DMS 273 treated with DMSO at 0.1 percent for 48 hours (cell line): ENCODE measurements at places on chromosomes 1 and 21.

DNA sequence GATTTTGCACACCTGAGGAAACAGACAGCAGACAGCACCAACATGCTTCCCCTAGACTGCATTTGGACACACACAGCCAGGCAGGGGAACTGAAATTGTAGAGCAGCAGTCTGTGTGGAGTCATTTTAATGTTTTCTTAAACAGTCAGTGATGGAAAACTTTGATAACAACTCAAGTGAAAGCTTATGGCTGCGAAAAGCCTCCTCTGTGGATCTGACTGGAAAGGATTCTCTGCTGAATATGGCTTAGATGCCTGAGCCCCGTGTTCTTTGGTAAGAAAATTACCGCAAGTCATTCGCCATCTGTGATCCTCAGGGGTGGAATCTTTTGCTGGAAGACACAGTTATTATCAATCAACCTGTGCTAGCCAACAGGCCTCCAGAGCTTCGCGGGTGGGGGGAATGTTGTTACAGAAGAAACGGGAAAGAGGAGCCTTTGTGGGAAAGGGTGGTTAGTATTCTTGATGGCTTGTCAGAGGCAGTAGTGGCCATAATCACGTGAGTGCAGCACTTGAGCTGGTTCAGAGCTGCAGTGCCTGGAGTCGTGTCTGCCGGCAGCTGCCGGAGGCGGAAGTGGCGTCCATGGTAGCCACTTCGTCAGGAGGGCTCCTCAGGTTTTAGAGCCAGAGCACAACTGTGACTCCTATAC lies 204.7 kb downstream of the ST6GALNAC3 start:
- DNase-seq: no peak

GRCh38 chr1:218525031-218525430 lies 179.9 kb downstream of the TGFB2 start:
- DNase-seq: no peak

DNA sequence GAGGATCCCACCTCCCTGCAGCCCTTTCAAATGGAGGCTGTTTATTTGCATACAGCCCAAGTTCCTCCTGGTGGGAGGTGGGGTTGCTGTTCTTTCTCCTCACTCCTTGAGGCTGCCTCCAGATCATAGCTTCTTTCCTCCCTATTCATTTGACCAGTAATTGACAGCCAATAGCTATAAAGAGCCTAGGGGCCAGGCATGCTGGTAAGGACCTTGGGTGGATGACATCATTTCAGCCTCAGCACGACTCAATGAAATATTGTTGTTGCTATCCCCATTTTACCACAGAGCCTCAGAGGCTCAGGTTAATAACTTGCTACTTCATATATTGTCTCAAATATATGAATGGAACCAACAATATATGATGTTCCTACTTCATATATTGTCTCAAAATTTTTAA lies 31.1 kb downstream of the ZSCAN20 start:
- no peak for DNase-seq

DNA sequence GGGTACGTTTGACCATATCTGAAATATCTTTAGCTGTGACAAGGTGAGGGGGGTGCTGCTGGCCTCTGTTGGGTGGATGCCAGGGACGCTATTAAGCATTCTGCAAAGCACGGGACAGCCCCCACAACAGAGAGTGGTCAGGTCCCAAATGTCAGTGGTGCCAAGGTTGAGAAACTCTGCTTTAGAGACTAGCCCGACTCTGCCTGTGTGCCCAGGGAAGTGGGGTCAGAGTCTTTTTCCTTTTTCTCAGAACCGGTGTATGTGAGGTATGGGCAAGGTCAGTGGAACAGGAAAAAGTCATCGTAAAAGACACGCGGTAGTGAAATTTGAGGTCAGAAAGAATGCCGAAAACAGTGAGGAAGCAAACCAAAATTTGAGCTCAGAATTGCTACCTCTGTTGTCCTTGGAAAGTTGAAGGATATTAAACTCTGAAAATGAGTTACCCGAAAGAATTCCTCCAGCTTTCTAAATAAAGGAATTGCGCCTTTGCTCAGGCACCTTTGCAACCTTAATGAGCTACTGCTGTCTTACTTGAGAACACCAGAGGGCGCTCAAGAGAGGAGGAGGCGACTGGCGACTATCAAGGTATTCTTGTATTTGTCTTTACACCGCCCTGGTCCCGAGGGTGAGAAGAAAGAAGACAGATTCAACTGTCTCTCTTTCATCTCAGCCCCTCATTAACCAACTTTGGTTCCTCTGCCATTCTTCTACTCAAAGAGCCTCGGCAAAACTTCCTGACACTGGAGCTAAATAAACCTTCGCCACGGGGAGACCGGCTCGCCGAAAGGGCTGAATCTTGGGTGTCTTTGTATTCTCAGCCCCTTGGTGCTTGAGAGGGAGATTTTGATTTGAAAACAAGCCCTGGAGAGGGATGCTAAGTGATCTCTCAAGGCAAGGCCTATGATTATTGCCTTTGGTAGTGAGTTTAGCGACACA lies 85.4 kb upstream of the OLIG2 start:
- DNase-seq: no peak

- DNase-seq: peak; percentile 57
These were observed 20.9 kb downstream of the SLC1A7 start for GRCh38 chr1:53121319-53122172.

DNA sequence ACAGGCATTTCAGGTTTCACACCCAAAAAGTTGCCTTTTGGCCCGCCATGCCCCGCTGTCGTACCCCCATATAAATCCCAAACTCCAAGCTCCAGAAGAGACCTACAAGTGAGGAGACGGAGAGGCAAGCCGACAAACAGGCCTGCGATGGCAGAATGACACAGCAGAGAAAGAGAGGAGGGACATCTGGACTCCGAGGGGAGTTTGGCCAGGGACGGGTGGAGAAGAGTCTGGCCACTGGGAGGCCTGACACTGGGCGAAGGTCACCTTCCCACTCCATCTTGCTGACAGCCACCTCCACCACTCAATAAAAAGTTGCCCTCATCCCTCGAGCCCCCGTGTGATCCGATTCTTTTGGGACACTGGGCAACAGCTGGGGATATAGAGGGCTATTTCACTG lies 1.9 kb upstream of the CFH start:
- DNase-seq: no peak

- DNase-seq: no peak
These were observed 49.1 kb downstream of the DSCAM start for GRCh38 chr21:40797891-40798290.

DNA sequence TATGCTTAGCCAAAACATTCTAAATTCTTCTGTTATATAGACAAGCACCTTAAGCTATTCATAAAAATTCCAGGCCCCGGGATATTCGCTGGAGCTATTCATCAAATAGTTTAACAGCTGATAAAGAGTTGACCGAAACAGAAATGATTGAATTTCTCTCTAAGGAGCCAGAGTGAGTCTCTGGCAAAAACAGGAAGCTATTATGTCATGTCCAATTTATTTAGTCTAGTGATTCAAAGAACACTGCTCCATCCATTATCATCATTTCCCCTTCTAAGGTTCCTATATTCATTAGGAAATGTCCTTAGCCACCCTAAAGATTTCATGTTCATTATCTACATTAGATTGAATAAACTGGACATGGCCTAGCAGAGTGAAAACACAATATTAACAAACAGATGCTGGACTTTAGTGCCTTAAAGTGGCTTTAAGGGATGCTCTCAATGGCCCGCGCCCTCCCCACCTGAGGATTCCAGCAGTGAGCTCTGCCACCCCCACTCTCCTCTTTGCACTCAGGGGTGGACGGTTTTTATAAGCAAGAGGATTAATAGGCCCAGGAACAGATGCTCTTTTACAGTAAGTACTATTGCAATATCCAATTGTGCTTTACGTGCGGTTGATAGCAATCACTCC lies 122.1 kb upstream of the RGS1 start:
- DNase-seq: no peak

GRCh38 chr1:4171480-4172450 lies 271.7 kb upstream of the C1orf174 start:
- no peak for DNase-seq

- peak; percentile 0 for DNase-seq
These were observed 24.4 kb upstream of the CLDN14 start for GRCh38 chr21:36504067-36505058.

- DNase-seq: no peak
These were observed 926 bp upstream of the MRPL55 start for GRCh38 chr1:228109962-228110488.

GRCh38 chr1:190736971-190737590 lies 259.4 kb upstream of the BRINP3 start:
- no peak for DNase-seq

DNA sequence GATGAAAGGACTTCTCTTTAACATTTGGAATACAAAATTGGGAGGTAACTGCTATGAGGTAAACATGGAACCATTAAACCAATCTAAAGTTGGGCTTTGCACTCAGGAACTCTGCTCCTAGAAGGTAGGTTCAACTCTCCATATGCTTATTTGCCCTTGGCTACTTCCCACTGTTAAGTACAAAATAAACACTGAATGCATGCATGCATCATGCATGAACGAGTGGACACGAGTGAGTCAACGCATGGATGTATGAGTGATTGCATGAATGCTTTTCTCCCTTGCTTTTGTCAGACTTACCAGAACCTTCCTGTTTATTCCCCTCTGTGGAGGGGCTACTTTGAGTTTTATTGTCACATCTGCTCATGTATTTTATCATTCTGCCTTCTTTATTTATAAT lies 42.4 kb upstream of the RUNX1 start:
- no peak for DNase-seq

DNA sequence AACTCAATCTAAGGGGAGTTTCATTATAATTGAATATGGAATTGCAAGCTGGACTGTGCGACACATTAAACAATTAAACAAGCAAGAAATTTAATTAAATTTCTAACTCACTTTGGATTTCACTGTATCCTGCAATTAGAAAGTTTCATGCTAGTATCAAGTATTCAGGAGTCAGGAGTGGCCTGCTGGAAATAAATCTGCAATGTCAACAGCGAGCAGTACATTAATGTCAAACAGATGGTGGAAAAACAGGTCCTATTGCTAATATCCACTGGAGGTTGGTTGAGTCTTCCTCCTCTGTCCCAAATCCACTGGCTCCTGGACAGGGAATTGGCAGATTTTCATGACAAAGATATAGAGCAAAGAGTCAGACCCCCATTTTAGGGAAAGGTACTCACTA lies 237.1 kb downstream of the VAV3 start:
- no peak for DNase-seq

- DNase-seq: no peak
These were observed 30.2 kb downstream of the TTC39A start for GRCh38 chr1:51299981-51300670.

GRCh38 chr1:10195570-10195969 lies 14.8 kb upstream of the KIF1B start:
- DNase-seq: no peak

DNA sequence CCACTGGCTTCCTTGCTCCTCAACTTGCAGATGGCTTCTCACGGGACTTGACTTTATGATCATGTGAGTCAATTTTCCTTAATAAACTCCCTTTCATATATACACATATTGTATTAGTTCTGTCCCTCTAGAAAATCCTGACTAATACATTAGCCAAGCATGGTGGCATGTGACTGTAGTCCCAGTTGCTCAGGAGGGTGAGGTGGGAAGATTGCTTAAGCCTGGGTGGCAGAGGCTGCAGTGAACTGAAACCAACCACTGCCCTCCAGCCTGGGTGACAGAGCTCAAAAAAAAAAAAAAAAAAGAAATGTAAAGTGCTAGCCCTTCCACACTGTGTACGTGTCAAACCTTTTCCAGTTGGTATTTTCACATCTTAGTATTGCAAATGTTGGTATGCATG lies 857.0 kb downstream of the LTN1 start:
- no peak for DNase-seq

DNA sequence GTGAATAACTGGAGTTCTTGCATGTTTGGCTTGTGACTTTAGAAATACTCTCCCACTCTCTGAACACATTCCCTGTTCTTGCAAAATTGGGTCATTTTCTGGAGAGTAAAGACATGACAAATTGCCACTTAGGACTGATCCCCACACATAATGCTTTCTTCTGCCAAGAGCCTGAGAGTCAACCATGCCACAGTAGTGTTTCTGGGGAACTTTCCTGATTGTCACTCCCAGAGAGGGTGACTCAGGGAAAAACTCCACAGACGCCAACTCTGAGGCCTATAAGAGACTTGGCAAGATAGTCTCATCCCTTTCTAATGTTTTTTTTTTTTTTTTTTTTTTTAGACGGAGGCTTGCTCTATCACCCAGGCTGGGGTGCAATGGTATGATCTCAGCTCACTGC lies 157.8 kb downstream of the ATG4C start:
- no peak for DNase-seq

- DNase-seq: no peak
These were observed 126.8 kb upstream of the EDN2 start for GRCh38 chr1:41611068-41611931.

DNA sequence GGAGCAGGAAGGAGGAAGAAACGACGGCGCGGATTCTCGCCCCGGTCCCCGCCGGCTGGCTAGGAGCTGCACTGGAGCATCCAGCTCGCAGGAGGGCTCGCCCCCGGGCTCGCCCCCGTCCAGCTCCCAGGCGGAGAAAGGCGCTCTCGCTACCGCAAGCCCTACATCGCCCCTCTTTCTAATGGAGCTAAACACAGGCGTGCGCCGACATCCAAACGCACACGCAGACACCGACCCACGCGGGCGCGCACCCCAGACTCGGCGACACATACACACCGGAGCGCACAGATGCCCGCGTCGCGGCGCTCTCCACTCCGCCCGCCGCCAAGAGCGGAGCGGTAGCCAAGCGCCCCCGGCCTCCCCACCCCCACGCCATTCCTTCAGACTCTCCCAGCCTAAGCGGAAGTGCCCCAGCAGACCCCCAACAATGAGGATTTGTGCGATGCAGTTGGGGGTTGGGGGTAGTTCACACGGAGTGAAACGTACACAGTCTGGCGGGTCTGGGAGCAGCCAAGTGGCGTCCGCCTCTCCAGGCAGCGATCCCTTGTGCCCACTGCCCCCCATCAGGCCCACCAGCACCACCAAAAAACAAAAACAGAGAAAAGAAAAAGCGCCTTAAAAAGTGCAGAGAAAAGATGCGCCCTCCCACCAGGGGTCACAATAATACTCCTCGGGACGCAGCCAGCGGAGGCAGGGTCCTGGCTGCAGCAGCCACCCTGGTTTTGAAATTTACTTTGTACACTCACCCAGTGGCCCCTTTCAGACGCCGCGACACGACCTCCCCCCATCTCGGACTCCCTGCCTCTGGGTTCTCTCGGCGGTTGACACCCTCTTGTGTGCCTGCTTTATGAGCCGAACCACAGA lies 1.4 kb downstream of the DAB1 start:
- DNase-seq: no peak

DNA sequence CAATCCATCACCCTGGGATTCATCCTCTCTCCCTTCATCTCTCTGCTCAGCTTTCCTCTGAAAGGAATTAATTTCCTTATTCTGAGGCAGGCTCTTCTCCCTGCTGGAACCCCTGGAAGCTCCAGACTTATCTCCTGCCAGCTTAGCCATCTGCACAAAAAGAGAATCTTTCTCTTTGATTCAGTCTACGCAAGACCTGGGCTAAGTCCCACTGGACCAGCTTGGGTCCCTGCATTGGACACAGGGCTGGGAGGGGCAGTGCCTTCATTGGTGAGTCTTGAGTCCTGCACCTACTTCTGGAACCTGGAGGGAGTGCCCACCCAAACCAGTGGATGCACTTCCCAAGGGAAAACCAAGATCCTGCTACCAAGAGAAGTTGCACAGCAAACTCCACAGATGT lies 271.7 kb upstream of the CSF3R start:
- no peak for DNase-seq

GRCh38 chr1:116031302-116031835 lies 55.1 kb downstream of the SLC22A15 start:
- DNase-seq: no peak

- no peak for DNase-seq
These were observed 23.3 kb downstream of the DUSP10 start for GRCh38 chr1:221718381-221719277.
